ENCODE measurements at places on chromosomes 7 and 10.

DNA sequence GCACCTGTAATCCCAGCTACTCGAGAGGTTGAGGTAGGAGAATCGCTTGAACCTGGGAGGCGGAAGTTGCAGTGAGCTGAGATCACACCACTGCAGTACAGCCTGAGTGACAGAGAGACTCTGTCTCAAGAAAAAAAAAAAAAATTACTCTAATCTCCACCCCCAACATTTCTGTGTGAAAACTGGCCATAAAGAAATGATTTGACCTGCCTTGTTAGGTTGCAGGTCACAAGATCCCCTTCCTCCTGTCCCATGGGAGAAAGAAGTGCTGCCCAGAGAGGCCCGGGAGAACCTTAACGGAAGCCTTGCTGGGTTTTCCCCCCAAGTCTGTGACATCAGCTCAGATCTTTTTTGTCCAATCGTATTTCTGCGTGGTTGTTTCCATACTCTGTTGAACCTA lies 8.7 kb upstream of the CALHM1 start:
- DNase-seq, result no peak

GRCh38 chr10:103776878-103777591 lies 78.3 kb downstream of the SH3PXD2A start:
- DNase-seq, result no peak

DNA sequence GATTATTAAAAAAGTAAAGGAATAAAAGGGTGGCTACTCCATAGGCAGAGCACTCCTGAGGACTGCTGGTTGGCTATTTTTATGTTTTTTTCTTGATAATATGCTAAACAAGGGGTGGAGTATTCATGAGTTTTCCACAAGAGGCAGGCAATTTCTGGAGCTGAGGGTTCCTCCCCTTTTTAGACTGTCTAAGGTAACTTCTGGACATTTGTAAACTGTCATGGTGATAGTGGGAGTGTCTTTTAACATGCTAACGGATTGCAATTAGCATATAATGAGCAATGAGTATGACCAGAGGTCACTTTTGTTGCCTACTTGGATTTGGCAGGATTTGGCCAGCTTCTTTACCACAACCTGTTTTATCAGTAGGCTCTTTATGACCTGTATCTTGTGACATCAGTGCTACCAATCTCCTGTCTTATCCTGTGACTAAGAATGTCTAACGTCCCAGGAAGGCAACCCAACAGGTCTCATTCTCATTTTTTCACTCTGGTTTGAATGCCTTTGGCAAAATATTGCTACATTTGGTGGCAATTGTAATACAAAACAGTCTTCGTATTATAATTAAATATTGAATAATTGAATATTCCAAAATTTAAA lies 587.8 kb upstream of the POM121L12 start:
- DNase-seq, result no peak

DNA sequence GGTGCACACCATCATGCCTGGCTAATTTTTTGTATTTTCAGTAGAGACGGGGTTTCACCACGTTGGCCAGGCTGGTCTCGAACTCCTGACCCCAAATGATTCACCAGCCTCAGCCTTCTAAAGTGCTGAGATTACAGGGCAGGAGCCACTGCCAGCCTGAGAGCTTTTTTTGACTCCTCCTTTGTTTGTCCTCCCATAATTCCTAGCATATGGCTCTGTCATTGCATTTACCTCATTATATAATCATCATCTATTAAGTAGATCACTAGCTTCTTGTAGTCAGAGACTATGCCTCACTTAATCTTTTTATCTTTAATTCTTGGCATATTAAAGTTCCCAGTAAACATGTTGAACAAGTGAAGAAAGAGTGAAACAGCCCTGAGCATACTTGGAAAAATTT lies 82.1 kb downstream of the CPEB3 start:
- DNase-seq, result no peak

GRCh38 chr10:86335831-86336230 lies 30.8 kb downstream of the GRID1 start:
- DNase-seq, result no peak

- DNase-seq, result no peak
Measured at GRCh38 chr7:130814778-130815335, 80.8 kb upstream of the KLF14 start.

GRCh38 chr10:131994435-131994834 lies 12.7 kb upstream of the BNIP3 start:
- no peak for DNase-seq

DNA sequence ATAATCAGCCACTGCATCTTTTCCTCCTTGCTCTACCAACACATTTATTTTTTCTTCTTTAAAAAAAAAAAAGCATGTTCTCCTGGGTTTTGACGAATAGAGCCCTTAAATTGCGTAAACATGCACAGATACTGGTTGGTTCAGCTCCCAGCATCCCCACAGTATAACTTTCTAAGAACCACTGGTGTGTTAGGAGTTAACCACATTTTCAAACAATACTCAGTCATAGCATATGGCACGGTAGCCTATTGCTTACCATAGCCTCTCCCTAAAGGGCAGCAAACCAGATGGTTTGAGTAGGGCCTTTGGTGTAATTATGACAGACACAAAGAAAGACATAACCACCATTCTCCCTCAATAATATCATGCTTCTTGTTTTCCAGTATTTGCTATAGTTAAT lies 145.0 kb downstream of the LRRC4 start:
- no peak for DNase-seq

DNA sequence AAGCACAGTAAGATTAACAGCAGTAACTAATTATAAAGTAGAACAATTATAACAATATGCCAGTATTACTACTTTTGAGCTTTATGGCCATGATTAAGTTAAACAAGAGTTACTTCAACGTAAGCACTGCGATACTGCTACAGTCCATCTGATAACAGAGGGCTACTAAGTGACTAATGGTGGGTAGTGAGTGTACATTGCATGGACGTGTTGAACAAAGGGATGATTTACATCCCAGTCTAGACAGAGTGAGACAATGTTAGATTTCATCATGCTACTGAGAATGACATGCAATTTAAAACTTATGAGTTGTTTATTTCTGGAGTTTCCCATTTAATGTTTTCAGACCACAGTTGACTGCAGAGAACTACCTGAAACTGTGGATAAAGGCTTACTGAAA lies 45.6 kb downstream of the TPST1 start:
- no peak for DNase-seq

GRCh38 chr10:47261556-47261955 lies 38.4 kb upstream of the GDF10 start:
- no peak for DNase-seq

DNA sequence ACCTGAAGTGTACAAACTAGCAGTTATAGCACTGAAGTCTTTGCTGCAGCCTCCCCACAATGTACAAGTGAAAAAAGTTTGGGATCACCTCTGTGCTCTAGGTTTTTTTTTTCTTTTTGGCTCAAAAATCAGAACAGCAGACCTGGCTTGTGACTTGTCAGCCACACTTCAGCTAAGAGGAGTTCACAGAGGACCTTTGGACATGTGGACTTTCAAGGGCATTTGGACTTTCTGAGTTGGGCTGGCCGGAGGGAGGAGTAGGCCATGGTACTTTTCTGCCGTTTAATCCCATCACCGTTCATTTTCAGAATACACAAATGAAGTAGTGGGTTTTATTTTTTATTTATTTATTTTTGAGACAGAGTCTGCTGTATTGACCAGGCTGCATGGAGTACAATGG lies 21.9 kb upstream of the ACSL5 start:
- DNase-seq, result no peak

DNA sequence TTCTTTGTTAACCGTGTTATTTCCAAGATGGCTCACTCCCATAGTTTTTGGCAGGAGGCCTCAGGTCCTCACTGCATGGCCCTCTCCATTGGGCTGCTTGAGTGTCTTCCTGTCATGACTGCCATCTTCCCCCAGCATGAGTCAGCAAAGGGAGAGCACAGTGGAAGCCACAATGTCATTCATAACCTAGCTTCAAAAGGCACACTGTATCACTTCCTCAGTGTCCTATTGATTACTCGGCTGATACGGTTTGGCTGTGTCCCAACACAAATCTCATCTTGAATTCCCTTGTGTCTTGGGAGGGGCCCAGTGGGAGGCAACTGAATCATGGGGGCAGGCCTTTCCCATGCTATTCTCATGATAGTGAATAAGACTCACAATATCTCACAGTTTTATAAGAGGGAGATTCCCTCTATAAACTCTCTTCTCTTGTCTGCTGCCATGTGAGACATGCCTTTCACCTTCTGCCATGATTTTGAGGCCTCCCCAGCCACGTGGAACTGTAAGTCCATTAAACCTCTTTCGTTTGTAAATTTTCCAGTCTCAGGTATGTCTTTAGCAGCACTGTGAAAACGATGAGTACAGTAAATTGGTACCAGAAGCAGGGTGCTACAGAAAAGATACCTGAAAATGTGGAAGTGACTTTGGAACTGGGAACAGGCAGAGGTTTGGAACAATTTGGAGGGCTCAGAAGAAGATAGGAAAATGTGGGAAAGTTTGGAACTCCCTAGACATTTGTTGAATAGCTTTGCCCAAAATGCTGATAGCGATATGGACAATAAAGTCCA lies 106.5 kb downstream of the PRLHR start:
- no peak for DNase-seq

DNA sequence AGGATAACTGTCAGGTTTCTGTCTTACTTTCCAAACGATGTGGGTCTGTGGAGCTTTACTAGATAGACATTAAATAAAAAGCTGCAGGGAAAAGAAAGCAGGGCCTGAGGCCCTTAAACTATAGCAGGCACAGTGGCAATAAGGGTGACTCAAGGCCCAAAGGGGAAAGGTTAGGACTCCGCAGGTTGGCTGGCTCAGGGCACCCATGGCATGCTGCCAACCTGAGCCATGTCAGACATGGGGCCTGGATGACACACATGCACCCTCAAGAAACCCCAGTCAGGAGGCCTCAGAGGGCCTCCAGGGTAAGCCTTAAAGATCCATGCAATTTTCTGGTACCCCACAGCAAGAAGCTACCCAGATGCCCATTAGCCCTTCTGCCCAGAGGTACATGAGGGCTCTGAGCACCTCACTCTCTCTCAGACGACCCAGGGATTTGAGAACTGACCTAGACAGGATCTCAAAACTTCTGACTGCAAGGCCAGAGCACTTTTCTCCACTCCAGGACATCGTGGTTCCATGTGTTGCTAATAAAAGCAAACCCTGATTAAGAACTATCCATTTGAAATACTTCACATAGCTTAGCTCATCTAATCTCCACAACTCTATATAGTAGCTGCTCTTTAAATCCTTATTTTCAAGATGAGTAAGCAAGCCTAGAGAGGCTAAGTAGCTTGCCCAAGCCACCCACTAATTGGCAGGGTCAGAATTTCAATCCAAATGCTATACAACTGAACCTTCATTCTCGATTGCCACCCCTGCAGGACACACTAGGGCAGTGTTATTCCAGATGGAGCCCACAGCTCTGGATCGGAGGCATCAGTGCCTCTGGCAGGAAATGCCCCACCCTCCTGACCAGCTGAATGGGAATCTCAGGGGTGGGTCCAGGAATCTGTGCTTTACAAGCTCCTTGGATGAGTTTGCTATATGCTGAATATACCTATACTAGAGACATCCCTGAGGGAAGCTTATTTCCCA lies 132.5 kb upstream of the EFCAB10 start:
- DNase-seq, result no peak

DNA sequence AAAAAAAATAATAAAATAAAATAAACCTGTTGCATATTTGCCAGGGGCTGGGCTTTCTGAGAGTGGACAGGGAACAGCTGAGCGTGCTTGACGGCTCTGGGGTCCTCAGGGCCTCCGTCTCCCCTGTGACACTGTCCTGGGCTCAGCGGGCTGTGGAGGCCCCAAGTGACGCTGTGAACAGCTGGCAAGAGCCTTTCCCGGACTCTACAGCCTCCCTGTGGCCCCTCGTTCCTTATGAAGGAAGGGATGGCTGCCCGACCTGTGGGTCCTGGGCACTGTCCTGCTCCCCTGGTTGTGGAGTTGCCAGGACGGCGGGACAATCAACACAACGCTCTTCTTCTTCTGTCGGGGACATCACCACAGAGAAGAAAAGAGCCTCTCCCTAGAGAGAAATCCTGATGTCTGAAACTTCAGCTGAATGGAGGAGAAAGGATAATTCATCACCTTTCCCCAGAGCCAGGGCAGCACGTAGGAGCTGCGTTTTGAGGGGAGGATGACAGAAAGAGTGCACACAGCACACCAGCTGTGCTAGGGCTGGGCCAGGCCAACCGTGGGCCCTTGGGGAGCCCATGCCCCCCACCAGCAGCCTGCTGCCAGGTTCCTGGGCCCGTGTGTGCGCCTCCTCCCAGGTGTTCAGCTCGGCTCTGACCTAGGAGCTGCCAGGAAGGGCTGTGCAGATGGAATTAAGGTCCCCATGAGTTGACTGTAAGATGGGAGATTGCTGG lies 45.4 kb downstream of the RBM17 start:
- no peak for DNase-seq

DNA sequence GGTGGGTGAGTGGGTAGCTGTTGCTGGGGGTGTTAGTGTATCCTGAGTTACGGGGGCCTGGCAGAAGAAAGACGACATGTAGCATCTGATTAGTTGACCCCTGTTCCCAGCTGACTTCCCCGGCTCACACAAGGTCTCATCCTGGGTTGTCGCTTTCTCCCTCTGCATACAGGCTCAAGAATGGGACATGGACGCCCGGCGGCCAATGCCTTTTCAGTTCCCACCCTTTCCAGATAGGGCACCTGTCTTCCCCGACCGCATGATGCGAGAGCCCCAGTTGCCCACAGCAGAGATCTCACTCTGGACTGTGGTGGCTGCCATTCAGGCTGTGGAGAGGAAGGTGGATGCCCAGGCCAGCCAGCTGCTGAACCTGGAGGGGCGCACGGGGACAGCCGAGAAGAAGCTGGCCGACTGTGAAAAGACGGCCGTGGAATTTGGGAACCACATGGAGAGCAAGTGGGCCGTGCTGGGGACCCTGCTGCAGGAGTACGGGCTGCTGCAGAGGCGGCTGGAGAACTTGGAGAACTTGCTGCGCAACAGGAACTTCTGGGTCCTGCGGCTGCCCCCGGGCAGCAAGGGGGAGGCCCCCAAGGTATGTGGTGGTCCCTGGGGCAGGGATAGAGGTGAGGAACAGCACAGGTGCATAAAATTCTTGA lies 2.9 kb downstream of the ZNF282 start:
- no peak for DNase-seq

DNA sequence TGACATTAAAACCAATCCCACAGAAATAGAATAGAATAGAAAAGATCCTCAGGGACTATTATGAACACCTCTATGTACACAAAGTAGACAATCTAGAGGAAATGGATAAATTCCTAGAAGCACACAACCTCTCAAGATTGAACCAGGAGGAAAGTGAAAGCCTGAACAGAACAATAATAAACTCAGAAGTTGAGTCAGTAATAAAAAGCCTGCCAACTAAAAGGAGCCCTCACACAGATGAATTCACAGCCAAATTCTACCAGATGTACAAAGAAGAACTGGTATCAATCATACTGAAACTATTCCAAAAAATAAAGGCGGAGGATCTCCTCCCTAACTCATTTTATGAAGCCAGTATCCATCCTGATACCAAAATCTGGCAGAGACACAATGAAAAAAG lies 220.3 kb upstream of the HPS1 start:
- DNase-seq, result no peak

DNA sequence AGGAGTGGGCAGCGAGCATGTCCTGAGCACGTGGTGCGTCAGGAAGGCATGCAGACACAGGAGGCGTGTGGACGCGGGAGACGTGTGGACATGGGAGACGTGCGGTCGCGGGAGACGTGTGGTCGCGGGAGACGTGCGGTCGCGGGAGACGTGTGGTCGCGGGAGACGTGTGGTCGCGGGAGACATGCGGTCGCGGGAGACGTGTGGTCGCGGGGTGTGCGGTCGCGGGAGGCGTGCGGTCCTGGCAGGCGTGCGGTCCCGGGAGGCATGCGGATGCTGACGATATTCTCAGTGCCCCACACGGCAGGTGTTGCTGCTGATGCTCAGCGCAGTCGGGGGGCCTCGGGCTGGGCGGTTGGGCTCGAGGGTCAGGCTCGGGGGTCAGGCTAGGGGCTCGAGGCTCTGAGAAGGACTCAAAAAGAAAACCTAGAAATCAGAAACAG lies 94.2 kb downstream of the NKX6-2 start:
- DNase-seq, result no peak

Measured in stimulated activated CD4-positive, alpha-beta T cell treated with anti-CD3 and anti-CD28 coated beads, Interleukin-1b, Interleukin-23, amount 100 ng/mL, for 1 hour (primary cell).